ENCODE measurements at places on chromosomes 6 and 20. TPM values are rescaled to one million over a fixed set of nuclear protein-coding genes. Genes with fewer than 3 reads are reported as not detected.

Gene MEI4
- total RNA-seq = 1.5 TPM

Gene ZBP1
- not detected for total RNA-seq

Gene LY6G6C
- 1.4 TPM for total RNA-seq

Gene ZNF165
- total RNA-seq = 4.0 TPM

Gene TGM2
- 35.7 TPM for total RNA-seq

Gene TNXB
- total RNA-seq = 10.8 TPM

Gene ACTL10
- total RNA-seq = 0.66 TPM

GRCh38 chr20:45450097-45450818 lies 19.3 kb upstream of the WFDC2 start:
- H3K4me1 ChIP-seq = peaks cover 19% of the 10 kb centered on the region
- no peak overlapping the region for H3K4me3 ChIP-seq
- no peak for DNase-seq
- no peak overlapping the region for H3K27ac ChIP-seq
- no peaks in the 10 kb centered on the region for H3K27me3 ChIP-seq
- H3K36me3 ChIP-seq = no peaks in the 10 kb centered on the region

DNA sequence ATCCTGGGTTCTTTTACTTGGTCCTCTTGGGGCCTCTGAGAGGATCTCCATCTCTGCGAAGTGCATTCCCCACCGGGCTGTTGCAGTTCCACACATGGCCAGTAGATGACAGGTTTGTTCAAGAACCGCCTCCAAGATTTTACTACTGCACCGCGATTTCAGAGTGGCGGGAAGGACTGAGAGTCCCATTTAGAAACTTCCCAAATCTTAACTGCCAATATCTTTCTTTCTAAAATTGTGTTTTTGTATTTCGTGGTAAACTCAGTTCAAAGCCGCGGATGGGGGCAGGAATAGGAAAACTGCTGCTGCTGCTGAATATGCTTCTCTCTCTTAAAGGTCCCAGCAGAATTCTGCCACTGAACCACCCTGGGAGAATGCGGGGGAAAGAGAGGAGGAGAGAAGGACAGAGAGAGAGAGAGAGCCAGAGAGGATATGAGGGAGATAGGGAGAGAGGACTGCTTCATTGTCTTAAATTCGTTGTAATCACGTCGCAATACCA lies 8.6 kb upstream of the BTNL2 start:
- H3K4me3 ChIP-seq = peak overlapping the region; percentile 13
- peaks cover 4% of the 10 kb centered on the region for H3K4me1 ChIP-seq
- peak; percentile 40 for DNase-seq

GRCh38 chr20:60691966-60692615 lies 560.0 kb upstream of the CDH4 start:
- no peak overlapping the region for H3K4me3 ChIP-seq
- H3K4me1 ChIP-seq = no peaks in the 10 kb centered on the region
- H3K27me3 ChIP-seq = peaks cover 36% of the 10 kb centered on the region

- DNase-seq = no peak
- H3K27me3 ChIP-seq = no peaks in the 10 kb centered on the region
- H3K4me1 ChIP-seq = peaks cover 28% of the 10 kb centered on the region
- no peak overlapping the region for H3K27ac ChIP-seq
- H3K4me3 ChIP-seq = no peak overlapping the region
Observed at GRCh38 chr6:108751282-108751681, 96.9 kb upstream of the ARMC2 start.

DNA sequence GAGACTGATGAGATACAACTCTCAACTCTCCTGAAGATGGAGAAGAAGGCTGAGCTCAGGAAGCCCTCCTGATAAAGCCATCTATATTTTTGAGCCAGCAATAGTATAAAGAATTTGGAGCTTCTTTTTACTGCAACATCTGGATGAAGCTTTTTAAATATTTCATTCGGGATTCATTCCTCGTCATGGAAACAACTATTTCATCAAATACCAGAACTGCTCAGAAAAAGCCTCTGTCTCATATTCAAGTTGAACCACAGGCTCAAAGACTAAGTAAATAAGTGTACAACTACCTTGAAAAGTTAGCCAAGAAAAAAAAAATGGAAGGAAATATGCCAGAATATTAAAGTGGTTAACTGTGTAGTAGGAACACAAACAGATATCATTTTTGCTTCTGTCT lies 37.8 kb downstream of the PTPRT start:
- H3K4me3 ChIP-seq = no peak overlapping the region
- no peak overlapping the region for H3K27ac ChIP-seq
- H3K36me3 ChIP-seq = no peaks in the 10 kb centered on the region
- H3K4me1 ChIP-seq = no peaks in the 10 kb centered on the region
- H3K27me3 ChIP-seq = peaks cover 8% of the 10 kb centered on the region

DNA sequence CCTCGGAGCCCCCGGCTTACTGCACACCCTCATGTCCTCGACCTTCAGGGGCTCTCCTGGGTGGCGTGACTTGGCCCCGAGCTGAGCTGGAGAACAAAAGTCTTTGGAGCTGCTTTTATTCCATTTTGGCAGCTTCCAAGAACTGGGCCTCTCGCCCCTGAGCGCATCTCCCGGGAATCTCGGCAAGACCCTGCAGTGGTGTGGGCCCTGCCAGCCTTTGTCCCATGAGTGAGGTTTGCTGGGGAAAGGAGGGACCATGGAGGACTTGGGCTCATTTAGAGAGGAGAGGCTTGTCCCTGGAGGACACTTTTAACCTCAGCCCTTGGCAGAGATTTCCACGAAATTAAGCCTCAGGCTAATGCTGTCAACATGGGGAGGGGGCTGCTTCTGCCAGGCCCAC lies 62.3 kb upstream of the SLCO4A1 start:
- H3K36me3 ChIP-seq = no peaks in the 10 kb centered on the region
- H3K4me3 ChIP-seq = no peak overlapping the region
- no peak for DNase-seq
- no peak overlapping the region for H3K27ac ChIP-seq
- no peaks in the 10 kb centered on the region for H3K4me1 ChIP-seq
- H3K27me3 ChIP-seq = peaks cover 58% of the 10 kb centered on the region

DNA sequence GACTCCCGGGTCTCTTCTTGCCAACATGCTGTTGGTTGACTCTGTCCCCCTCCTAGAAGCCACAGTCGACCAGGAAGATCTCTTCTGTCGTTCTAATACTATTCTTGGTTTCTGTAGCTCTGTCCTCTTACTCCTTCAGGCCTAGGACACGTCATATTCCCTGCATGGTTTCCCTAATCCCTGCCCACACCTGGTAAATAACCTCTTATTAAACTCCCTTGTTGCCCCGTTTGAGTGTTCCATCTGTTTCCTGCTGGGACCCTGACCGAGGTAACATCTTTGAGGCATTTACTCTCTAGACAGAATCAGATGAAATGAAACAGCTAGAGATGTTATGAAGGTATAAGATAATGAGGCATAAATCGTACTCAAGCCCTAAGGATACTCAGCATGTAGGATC lies 68.1 kb downstream of the PLCB4 start:
- no peaks in the 10 kb centered on the region for H3K36me3 ChIP-seq
- no peak for DNase-seq
- H3K27me3 ChIP-seq = no peaks in the 10 kb centered on the region
- peaks cover 8% of the 10 kb centered on the region for H3K4me1 ChIP-seq

DNA sequence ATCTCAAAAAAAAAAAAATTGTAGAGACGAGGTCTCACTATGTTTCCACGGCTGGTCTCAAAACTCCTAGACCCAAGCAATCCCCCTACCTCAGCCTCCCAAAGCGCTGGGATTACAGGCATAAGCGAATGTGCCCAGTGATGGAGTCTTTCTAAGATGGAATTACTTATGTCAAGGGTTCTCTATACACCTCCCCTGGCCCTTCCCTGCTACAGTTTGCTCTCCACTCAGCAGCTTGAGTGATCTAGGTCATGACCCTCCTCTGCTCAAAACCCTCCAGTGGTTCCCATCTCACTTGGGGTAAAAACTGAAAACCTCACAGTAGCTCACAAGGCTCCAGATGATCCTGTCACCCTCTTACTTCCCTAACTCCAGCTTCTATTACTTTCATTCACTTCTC lies 1.8 kb upstream of the DNPH1 start:
- DNase-seq = no peak
- no peak overlapping the region for H3K4me3 ChIP-seq
- no peak overlapping the region for H3K27ac ChIP-seq
- H3K4me1 ChIP-seq = peaks cover 7% of the 10 kb centered on the region

DNA sequence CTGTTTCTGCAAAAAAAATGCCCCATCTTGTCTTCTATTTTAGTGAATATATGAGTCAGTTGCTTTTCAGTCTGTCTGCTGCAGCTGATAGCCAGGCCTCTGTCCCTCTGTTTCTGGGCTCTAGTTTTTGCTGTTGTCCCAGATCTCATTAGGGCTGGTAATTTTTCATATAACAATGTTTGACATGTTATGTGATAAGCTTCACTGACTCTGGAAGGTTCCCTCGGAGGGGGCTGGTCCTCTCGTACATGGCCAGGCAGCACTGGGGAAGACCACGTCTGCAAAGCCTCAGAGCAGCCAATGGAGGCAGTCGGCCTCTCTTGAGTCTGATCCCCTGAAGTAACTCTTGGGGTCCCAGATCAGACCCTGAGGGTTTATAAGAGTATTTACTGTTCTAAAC lies 223.8 kb downstream of the THBS2 start:
- H3K27me3 ChIP-seq = peaks cover 5% of the 10 kb centered on the region
- no peak for DNase-seq
- H3K36me3 ChIP-seq = no peaks in the 10 kb centered on the region
- no peak overlapping the region for H3K4me3 ChIP-seq
- no peak overlapping the region for H3K27ac ChIP-seq

DNA sequence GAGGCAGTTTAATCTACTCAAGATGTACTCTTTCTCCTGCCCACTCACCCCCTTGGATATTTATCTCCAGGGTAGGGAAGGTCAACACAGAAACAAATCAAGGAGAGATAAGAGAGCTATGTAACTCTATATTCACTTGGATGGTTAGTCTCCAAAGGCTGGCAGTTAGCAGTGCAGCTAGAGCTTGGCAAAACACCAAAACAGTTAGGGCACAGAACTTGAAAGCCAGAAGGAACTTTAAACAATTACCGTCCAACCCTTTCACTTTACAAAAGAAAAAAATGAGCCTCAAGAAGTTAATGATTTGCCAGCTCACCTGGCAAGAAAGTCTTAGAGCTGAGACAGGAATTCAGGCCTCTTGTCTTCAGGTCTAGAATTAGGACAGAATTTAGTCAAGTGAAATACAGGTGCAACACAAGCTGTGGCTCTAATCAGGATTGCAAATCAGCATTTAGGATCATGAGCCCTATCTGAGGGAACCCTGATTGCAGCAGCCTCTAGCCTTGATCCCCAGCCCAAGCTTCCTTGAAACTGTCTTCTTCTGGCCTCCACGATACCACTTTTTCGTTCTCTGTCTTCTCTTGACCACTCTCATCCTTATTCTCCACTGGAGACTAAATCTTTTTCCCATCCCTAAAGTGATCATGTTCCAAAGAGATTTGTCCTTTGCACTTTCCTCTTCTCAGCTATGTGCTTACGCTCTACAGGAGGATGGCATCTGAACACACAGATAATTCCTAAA lies 14.9 kb downstream of the NEDD9 start:
- peaks cover 7% of the 10 kb centered on the region for H3K36me3 ChIP-seq
- no peaks in the 10 kb centered on the region for H3K27me3 ChIP-seq
- DNase-seq = no peak
- H3K27ac ChIP-seq = peak overlapping the region; percentile 5

DNA sequence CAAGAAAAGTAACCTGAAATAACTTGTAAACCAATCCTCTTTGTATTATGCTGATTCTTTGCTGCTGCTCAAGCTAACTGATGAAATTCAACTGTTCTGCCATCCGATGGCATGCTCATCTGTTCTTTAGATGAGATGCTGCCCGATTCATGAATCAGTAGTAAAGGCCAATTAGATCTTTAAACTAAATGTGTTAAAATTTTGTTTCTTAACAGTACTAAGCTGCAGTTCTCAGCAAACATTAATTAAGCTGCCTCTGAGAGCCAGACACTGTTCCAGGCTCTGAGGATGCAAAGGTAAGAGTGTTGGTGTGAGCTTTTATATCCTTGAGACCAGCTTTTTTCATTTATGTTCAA lies 77.0 kb upstream of the NT5E start:
- no peak overlapping the region for H3K27ac ChIP-seq
- no peaks in the 10 kb centered on the region for H3K36me3 ChIP-seq
- no peak for DNase-seq
- no peaks in the 10 kb centered on the region for H3K27me3 ChIP-seq

DNA sequence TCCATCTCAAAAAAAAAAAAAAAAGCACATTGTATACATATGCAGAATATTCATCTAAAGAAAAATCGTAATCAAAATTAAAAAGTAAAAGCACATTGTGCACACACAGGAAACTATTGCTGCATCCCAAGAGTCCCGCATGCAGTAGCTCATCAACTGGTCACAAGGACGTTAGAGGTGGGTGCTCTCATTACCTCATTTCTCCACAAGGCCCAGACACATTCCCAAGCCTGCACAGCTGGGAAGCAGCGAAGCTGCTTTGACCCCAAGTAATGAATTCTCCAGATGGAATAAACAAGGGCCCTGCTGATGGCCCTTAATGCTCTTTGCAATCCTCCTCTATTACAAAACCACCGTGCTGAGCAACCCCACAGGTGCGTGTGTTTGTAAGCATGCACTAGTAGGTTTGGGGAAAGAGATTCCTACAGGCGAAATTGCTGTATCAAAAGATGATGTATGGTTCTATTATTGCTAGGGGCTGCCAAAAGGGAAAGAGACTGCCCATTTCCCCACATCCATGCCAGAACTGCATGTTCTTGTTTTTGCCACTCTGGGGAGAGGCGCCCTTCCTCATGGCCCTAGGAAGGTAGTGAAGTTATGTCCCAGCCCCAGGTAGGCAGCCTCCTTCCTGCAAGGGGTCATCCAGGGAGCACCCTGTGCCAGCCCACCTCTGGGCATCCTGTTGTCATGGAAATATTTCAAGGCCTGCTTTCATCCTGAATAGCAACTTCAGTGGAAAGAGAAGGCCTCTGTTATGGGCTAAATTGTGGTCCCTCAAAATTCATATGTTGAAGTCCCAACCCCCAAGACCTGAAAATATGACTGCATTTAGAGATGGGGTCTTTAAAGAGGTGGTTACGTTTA lies 34.6 kb upstream of the PTGIS start:
- H3K4me1 ChIP-seq = no peaks in the 10 kb centered on the region
- no peaks in the 10 kb centered on the region for H3K27me3 ChIP-seq
- H3K36me3 ChIP-seq = no peaks in the 10 kb centered on the region
- no peak overlapping the region for H3K27ac ChIP-seq

- H3K4me3 ChIP-seq = no peak overlapping the region
- no peaks in the 10 kb centered on the region for H3K27me3 ChIP-seq
- peak overlapping the region; percentile 45 for H3K27ac ChIP-seq
- DNase-seq = no peak
Observed at GRCh38 chr6:53532942-53533341, 12.0 kb downstream of the GCLC start.

DNA sequence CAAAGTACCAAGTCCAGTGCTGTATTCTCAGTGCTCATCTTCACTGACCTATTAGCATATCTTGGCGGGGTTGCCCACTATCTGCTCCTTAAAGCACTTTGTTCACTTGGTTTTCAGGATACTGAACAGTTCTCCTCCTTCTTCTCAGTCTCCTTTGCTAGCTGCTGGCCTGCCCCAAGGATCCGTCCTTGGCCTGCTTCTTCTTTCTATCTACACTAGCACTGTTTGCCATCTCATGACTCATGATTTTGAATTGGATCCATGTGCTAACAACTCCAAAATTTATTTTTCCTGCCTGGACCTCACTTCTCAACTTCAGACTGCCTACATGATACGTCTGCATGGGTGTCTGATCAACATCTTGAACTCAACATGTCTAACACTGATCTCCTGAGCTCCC lies 15.5 kb downstream of the TPD52L1 start:
- H3K4me1 ChIP-seq = peaks cover 6% of the 10 kb centered on the region
- no peaks in the 10 kb centered on the region for H3K27me3 ChIP-seq
- no peak overlapping the region for H3K4me3 ChIP-seq
- H3K36me3 ChIP-seq = peaks cover 17% of the 10 kb centered on the region
